Colonic mucosa (tissue), 4 donors: ENCODE measurements at places on chromosomes 3 and 15.

DNA sequence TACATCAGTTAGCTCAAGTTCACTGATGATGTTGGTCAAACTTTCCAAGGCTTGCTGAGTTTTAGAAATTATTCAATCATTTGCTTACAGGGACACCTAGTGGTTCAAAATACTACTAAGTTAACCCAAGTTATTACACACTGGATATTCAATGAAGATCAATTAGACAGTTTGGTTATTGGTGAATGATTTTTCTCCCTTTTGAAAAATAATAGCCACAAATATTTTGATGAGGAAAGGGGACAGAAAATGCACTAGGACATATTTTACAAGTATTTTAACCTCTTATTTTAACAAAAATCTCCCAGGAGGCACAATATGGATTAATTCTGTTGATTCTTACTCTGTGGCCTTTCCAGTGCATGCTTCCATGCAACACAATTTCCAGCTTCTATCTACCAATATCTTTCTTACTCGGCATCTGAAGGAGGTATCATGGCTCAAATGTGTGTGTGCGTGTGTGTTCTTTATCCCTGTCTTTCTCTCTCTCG, 20.1 kb upstream of the GOLGA6L2 start:
- no peak for DNase-seq

DNA sequence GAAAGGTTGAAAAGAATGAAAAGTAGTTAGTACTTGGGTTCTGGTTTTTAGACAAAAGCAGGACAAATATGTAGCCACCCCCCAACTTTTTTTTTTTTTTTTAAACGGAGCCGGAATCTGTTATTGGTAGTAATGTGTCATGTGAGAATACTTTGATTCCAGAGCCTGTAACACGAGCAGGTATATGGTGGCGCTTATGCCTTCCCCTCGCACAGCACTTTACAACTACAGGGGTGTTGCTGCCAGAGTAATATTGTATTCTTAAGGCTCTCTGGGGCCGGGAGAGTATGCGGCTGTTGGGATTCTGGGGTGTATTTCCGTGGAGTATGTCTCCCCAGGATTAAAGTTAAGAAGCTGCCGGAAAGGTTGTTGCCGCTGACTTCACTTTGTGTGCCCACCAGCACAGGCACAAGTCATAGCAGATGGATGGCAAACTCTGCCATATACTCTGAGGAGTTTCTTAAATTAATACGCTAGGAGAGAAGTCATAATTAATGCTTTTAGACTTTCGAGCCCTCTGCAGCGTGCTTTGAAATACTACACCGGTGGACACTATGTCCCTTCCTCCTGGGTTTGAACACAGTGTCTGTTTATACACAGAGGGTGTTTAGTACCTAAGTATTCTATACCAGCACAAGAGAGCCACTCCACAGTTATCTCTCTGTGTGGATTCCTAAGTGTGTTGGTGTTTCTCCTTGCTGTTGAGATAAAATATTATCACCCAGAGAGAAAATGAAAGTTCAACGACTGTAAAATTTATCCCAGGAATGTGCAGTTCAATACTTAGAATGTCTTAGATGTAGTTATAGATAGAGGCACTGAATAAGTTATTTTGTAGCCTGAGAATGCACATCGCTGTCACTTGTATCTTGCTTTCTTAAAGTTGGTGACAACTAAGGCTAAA, 1.4 kb downstream of the MBNL1 start:
- DNase-seq, result peak; percentile 47

DNA sequence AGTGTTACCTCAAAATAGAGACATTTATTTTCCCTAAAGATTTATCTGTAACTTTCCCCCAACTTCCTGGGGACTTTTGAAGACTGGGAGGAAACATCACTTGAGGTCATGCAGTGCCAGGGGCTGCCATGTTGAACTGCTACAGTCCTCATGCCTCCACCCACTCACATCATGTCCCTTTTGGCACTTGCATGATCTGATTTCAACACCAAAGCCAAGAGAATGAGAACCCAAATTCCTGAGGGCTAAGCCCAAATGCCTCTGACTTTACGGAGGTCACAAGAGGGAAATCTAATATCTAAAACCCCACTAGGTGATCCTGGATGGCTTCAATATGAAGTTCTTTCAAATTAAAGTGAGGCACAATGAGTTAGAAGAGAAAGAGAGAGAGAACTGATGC, 213.1 kb downstream of the NTRK3 start:
- no peak for DNase-seq

DNA sequence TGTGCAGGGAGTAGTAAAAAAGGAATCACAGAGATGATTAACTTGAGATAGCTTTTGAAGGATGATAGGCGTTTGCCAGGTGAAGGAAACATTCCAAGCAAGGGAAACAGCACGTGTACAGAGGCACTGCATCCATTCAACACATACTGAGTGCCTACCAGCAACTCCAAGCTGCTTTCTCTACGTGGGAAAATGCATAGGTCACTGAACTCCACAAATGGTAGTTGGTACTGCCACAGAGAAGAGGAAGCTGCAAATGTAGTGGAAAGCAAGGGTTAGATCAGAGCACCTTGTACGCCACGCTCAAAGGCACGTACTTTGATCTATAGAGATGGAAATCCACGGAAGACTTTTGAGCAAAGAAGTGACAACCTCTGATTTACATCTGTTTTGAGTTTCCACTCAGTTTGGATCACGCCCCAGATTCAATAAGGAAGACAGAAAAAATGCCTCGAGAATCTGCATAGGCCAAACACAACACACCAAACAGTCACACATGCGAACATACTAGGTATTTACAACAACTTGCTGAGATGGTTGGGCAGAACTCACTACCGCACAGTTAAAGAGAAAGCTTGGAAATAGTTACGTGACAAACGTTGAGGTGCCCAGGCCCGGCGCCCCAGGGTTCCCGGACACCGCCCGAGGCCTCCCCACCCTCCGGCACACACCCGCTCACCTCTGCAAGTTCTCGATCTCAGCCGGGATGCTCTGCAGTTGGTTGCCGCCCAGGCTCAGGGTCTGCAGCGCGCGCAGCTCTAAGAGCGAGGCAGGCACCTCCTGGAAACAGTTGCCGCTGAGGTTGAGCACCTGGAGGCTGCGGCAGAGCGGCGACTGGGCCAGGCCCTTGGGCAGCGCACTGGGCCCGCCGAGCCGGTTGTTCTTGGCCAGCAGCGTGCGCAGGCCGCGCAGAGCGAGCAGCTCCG, 826 bp downstream of the LRRC58 start:
- peak; percentile 59 for DNase-seq

- no peak for DNase-seq
Measured at GRCh38 chr3:148466143-148466542, 231.6 kb upstream of the AGTR1 start.

- no peak for DNase-seq
Measured at GRCh38 chr3:180416111-180416594, 185.8 kb upstream of the TTC14 start.

GRCh38 chr3:107065094-107065861, 312.0 kb upstream of the CCDC54 start:
- DNase-seq, result no peak

DNA sequence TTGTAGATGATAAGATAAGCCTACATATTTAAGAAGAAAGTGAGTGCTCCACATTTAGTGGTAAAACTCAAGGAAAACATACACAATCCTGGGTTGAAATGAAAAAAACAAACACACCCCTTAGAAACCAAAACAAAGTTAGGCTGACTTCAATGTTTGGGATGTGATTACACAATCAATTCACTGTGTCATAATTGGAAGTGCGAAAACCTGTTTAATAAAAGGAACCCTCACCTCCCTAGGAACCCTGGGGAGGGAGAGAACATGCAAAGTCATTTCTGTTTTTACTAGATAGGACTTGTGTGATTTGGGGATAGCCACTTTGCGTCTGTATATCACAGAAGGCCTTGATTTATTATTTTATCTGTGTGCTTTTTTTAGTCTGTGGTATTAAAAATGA, 275.0 kb downstream of the NFKBIZ start:
- no peak for DNase-seq

DNA sequence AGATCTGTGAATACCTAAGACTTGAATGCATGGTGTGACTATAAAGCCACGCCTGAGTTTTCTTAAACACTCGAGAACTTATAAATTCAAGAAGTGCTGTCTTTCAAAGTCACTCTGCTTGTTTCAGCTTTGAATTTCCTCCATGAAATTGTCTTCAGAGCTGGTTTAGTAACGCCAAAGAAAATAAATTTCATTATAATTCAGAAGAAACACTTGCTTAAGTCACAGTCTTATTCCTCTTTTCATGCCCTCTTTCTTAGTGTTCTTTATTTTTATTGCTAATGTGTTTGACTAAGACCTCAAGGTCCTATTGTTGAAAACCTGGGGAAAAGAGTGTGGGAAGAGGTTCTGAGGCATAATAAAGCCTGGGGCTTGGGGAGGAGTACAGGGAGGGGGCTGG, 3.3 kb upstream of the RCN2 start:
- no peak for DNase-seq

DNA sequence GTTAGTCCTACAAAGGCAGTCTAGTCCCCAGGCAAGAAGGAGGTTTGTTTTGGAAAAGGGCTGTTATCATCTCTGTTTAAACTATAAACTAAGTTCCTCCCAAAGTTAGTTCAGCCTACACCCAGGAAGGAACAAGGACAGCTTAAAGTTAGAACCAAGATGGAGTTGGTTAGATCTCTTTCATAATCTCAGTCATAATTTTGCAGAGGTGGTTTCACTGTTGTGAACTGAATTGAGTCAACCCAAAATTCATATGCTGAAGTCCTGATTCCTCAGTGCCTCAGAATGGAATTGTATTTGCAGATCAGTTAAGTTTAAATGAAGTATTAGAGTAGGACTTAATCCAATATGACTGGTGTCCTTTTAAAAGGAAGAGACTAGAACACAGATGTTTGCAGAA, 101.0 kb upstream of the C3orf80 start:
- DNase-seq, result no peak
